ENCODE measurements at places on chromosomes 5 and 9.

- no peak for DNase-seq
These were observed 4.9 kb upstream of the PRUNE2 start for GRCh38 chr9:76910861-76911260.

GRCh38 chr9:82382887-82383616 lies 394.5 kb downstream of the SPATA31D1 start:
- DNase-seq: no peak

- no peak for DNase-seq
These were observed 58.1 kb downstream of the ADRB2 start for GRCh38 chr5:148884339-148885020.

- no peak for DNase-seq
These were observed 156.9 kb downstream of the PAM start for GRCh38 chr5:102911973-102912372.

DNA sequence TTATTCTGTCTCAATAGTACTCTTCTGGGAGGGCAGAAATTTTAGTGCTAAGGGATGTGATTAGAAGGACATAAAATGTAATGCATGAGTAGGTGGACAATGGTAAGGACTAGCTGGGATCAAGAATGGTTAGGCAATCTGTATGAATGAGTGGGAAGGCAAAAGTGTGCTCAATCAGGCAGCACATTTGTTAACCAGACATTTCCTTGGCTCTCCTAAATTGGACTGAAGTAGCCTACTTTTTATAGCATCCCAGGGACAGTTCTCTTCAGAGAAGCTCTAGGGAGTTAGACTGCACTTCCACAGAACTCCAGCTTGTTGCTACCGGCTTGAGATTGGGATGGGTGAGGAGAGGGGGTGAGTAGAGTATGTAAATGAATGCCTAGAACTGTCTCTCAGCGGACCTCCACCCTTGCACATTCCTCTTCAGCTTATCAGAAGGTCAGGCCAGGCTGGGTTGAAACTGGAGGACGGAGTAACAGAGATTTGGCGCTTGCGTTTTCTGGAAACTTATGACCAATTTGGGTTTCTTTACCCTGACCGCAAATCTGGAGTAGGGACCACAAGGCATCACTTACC lies 19.0 kb upstream of the ARL14EPL start:
- DNase-seq: no peak

DNA sequence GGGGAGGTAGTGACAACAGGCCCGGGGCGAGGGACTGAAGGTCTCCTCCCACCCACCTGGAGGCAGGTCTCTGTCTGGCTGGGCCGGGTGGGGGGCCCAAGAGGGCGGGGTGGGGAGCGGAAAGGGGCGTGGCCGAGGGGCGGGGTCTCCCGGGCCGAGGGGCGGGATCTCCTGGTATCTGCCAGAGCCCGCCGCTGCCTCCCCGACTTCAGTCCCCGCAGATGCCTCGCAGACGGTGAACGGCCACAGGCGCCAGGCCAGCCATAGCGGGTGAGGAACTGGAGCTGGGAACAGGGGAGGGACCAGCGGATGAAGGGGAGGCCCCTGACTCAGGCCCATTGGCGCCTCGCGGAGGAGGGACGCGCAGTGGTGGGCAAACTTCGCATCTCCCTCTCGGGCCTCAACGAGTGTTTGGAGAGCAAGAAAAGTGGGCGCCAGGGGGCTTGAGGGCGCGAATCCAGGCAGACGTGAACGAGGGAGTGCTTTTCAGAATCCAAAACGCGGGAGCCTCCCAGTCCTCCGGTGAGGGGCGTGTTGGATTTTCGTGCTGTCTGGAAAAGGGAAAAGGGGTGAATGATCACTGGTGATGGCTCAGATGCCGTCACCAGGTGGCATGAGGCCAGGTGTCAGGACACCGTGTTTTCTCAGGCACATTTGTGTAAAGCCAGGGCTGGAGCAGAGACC lies at the start of gene ADGRD2:
TSS of gene ADGRD2 (plus strand) at position 211 of the 684 bp plus-strand sequence. CDS start 1,216 bp downstream, outside the sequence.
- DNase-seq: no peak

DNA sequence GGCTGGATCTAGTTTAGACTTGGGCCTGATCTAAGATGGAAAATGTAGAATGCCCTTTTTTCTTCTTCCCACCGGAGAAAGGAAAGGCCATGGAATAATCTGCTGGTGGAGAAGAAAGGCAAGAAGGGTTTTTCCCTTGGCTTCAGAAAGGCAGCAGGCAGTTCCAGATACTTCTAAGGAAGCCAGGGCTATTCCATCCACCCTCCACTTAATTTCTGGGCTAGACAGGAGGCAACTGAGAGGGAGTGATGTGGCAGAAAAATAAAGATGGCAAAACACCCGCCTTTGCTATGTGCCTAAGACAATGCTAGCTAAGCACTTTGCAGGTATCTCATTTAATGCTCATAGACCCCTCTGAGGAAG lies 9.9 kb downstream of the MYOZ3 start:
- DNase-seq: no peak

- no peak for DNase-seq
These were observed 192.2 kb downstream of the CHSY3 start for GRCh38 chr5:130096483-130096882.

- peak; percentile 72 for DNase-seq
These were observed 77.6 kb upstream of the CEP78 start for GRCh38 chr9:78158286-78158685.

DNA sequence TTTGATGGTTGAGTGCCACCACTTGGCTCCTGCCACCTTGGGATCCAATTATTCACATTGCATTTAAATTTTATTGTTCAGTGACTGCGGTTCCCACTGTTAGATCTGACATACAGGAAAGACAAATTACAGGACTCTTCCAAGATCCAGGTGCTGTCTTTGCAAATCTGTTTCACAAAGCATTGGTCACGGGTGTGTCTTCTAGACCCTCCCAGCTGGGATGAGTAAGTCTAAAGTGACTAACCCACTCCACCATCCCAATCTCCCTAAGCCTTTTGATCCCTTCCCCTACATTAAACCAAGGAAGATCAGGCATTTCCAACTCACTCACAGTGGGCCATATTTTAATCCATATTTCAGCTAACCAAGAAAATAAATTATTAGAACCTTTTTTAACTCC lies 1016.3 kb upstream of the CTNND2 start:
- no peak for DNase-seq

GRCh38 chr5:143233031-143233430 lies 170.5 kb downstream of the NR3C1 start:
- peak; percentile 41 for DNase-seq

GRCh38 chr5:4905674-4906520 lies 234.2 kb upstream of the ADAMTS16 start:
- DNase-seq: no peak

DNA sequence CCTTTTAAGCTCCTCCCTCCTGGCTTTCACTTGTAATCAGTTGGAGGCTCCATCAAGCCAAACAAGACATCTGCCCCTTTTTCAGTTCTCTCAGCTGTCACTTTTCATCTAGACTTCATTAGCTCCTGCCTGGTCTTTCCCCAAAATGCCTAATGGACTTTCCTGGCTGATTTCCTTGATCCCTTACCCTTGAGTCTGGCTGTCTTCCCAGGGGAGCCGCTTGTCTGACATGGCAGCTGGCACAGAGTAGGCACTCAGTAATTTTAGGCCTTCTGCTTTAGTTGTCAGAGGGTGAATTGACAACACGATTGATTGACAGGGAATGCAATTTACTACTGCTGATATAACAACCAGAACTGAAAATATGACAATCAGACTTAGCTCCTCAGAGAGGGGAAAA lies 2.1 kb downstream of the C9orf153 start:
- DNase-seq: no peak

DNA sequence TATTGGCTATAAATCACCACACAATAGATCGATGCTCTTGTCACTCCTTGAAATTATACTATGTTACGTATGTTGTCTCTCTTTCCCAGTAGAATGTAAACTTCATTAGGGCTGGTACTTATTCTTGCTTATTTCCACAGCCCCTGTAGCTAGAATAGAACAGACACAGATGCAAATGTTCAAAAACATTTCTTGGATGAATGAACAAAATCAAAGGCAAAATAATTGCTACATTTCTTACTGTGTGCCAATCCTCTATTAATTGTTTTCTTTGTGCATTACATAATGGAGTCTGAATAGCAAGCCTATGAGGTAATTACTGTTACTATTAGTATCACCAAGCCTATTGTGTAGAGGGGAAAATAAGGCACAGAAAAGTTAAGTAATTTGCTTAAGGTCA lies 725 bp upstream of the OR13C2 start:
- no peak for DNase-seq

GRCh38 chr5:69527128-69527770 lies 32.7 kb upstream of the GTF2H2C start:
- no peak for DNase-seq

GRCh38 chr5:157549954-157550549 lies 25.5 kb downstream of the ADAM19 start:
- no peak for DNase-seq

GRCh38 chr5:78496373-78496772 lies 136.0 kb downstream of the SCAMP1 start:
- no peak for DNase-seq

- peak; percentile 83 for DNase-seq
These were observed 2.3 kb downstream of the ANXA2R start for GRCh38 chr5:43037636-43038495.

DNA sequence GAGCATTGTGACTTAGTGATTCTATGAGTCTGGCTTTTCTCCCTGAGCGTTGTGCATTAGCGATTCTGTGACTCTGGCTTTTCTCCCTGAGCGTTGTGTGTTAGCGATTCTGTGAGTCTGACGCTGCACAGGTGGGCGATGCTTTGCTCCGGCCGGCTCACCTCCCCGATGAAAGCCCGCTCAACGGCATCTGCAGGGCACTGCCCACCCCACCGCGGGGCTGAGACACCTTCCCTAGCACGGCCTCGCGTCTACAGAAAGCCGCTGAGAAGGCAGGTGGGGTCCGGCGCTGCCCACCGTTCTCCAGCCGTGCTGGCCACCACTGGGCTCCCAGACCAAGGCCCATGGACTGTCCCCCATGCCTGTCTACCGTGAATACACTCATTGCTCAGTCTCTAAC lies 12.8 kb upstream of the SLC9A3 start:
- DNase-seq: no peak
